CD4-positive, alpha-beta T cell treated with Interleukin-6 at 100 ng/mL for 8 hours (primary cell): ENCODE measurements at places on chromosomes 1 and 21.
A peak's percentile ranks its signal among the peaks of the same experiment; 100 is the strongest.

- DNase-seq: no peak
Measured at GRCh38 chr1:187626056-187626455, 797.3 kb downstream of the PLA2G4A start.

- DNase-seq: peak; percentile 9
Measured at GRCh38 chr1:7930645-7931445, 9.8 kb downstream of the TNFRSF9 start.

GRCh38 chr1:30318864-30319718 lies 404.3 kb downstream of the MATN1 start:
- DNase-seq: no peak

DNA sequence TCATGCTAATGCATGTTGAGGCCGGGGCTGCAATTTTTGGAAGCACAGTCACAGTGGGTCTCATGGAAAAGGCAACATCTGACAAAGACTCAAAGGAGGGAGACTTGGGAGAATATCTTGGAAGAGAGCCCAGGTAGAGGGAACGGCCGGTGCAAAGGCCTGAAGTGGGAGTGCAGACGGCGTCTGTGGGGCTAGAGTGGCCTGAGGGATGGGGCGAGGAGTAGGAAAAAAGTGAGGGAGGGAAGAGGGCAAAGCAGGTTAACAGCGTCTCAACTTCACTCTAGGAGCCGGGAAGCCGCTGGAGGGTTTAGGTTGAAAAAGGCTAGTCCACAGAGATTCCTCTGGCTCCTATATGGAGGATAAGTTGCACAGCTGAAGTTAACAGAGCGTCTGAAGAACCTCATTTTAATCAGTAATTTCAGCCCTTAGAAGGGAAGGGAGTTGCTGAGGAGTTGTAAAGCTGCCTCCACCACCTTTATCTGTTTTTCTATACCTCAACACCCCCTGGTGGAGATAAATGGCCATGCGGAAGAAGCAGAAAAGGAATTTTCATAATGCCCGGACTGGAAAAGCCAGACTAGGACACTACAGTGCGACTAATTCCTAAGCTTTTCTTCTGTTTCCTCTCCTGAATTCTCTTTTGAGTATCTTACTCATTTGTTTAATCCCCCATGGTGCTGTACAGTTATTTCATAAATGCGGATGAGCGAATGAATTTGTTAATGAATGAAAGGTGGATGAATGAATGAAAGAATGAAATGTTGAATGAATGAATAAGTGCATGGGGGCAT lies 78.7 kb upstream of the ZNF281 start:
- DNase-seq: peak; percentile 36

GRCh38 chr1:82161700-82162141 lies 361.0 kb downstream of the ADGRL2 start:
- DNase-seq: no peak

GRCh38 chr1:28895896-28896608 lies 18.3 kb upstream of the EPB41 start:
- no peak for DNase-seq

- DNase-seq: no peak
Measured at GRCh38 chr1:11711490-11711889, 20.0 kb downstream of the DRAXIN start.

GRCh38 chr1:153548722-153549688 lies at the start of gene S100A3:
TSS of gene S100A3 (minus strand) at chr1:153549258. CDS start at chr1:153548485, 773 bp downstream.
- DNase-seq: no peak

GRCh38 chr1:225834417-225835329 lies 24.7 kb downstream of the EPHX1 start:
- DNase-seq: no peak

DNA sequence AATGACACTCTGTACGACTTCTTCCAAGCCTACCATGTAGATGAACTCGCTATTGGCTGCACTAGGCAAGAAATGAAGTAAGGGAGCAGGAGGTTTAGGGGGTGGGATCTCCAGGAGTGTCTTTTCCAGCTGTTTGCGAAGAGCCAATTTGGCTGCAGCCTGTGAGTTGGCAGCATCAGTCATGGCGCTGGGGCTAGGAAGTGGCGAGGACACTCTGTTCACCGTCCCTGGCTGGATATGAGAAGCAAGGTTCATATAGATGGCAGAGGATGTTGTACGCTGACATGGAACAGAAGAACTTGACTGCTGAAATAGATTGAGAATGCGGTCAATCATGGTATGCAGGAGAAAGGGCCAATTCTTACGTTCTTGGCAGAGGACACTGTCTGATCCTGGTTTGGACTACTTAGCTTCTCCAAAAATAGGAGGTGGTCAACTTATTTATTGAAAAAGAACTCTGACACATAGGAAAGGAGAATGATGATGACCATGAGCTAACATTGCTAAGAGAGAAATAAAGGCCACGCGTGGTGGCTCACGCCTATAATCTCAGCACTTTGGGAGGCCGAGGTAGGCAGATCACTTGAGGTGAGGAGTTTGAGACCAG lies 41.2 kb downstream of the SLC27A3 start:
- no peak for DNase-seq

GRCh38 chr1:194830387-194830786 lies 1644.0 kb upstream of the B3GALT2 start:
- no peak for DNase-seq

DNA sequence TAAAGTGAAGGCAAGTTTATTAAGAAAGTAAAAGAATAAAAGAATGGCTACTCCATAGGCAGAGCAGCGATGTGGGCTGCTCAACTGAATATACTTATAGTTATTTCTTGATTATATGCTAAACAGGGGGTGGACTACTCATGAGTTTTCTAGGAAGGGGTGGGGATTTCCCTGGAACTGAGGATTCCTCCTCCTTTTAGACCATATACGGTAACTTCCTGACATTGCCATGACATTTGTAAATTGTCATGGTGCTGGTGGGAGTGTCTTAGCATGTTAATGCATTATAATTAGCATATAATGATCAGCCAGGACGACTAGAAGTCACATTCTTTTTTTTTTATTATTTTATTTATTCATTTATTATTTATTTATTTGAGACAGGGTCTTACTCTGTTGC lies 46.4 kb upstream of the BARHL2 start:
- no peak for DNase-seq

DNA sequence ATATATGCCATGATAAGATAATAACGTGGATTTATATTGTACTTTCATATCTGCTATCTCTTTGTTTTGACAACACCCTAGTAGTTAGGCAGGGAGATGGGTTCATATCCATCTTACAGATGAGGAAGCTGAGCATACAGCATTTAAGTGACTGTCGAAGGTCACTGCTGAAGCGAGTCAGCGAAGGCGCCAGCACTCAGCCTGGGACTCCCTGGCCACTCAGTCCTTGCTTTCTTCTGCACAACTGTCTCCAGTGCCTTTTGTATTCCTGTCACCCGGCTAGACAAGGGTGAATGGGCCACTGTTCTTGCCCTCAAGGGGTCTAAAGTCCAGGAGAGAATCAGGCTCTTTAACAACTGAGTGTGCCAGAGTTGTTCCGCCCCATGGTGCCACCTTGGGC lies 3.1 kb downstream of the ARHGEF10L start:
- DNase-seq: no peak

- peak; percentile 83 for DNase-seq
Measured at GRCh38 chr1:27668808-27669723, 2.9 kb downstream of the IFI6 start.

DNA sequence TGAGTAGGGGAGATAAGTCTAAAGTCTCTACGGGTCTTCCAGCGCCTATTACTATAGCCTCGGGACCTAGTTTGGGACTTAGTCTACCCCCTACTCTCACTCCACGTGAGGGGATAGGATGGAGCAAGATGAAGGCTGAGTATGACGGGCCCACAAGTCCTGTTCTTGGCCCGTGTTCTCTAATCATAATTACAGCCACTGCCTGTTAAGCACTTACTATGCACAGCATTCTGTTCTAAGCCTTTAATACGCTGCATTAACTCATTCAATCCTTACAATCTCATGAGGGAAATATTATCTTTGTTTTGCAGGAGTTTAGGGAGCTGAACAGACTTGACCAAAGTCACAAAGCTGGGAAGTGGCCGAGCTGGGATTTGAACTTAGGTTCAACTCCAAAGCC lies 23.9 kb upstream of the EPB41 start:
- DNase-seq: no peak

- DNase-seq: no peak
Measured at GRCh38 chr1:86750530-86750929, 46.2 kb downstream of the SH3GLB1 start.

- DNase-seq: no peak
Measured at GRCh38 chr1:41880950-41881885, 37.5 kb downstream of the HIVEP3 start.

DNA sequence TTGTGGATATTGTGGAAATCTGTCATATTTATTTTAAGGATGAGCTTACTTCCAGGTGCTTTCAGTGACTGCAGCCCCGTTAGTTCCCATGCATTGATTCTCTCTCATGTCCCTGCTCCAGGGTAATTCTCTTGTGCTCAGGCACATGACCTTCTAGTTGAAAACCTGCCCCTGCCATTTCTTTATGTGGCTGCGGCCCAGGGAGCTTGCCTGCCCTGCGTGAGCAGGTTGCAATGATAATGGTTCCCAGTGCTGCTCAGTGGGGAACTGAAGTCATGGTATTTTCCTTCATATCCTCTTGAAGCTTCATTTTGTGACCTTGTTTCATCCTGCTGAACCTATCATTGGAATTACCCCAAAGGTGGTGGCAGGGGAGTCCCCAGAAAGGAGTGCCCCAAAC lies 229.8 kb downstream of the DISC1 start:
- no peak for DNase-seq
